ENCODE measurements at places on chromosomes 6 and 20.
A peak's percentile ranks its signal among the peaks of the same experiment; 100 is the strongest.

DNA sequence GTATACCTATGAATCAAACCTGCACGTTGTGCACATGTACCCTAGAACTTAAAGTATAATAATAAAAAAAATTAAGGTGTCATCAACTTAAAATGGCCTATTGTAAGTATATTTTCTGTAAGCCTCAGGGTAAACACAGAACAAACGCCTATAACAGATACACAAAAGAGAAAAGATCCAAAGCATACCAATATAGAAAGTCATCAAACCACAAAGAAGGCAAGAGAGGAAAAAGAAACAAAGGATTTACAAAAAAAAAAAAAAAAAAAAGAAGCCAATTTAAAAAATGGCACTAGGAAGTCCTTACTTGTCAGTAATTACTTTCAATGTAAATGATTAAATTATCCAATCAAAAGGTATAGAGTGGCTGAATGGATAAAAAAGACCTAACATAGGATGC is 24.6 kb upstream of the ASF1A start:
- no peak overlapping the region for H3K4me3 ChIP-seq
- H3K36me3 ChIP-seq: no peaks in the 10 kb centered on the region
- peaks cover 16% of the 10 kb centered on the region for H3K4me1 ChIP-seq
- no peaks in the 10 kb centered on the region for H3K27me3 ChIP-seq
- DNase-seq: no peak

- no peaks in the 10 kb centered on the region for H3K4me1 ChIP-seq
- no peak overlapping the region for H3K4me3 ChIP-seq
- no peak for DNase-seq
- H3K36me3 ChIP-seq: no peaks in the 10 kb centered on the region
Measured at GRCh38 chr6:10248378-10248843, 166.5 kb downstream of the TFAP2A start.

DNA sequence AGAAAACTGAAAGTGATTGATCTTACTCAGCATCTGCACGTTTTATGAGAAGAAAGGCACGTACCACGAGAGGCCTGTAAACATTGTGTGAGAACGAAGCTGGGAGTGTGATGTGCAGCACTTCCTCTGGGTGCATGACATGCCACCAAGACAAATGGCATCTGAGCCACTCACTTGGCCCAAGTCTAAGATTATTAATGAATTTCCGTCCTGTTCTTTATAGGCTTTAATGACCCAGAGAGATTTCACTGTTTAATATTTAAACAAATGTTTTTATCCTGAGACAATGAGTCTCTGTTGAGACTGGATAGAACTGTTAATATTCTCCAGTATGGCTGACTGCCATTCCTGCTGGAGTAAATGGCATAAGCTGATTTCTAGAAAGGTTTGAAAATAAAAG is 172.6 kb upstream of the PHACTR1 start:
- DNase-seq: no peak
- no peak overlapping the region for H3K27ac ChIP-seq
- no peaks in the 10 kb centered on the region for H3K36me3 ChIP-seq
- H3K27me3 ChIP-seq: no peaks in the 10 kb centered on the region

- H3K36me3 ChIP-seq: no peaks in the 10 kb centered on the region
- peaks cover 35% of the 10 kb centered on the region for H3K27me3 ChIP-seq
- DNase-seq: no peak
- no peak overlapping the region for H3K27ac ChIP-seq
- H3K4me1 ChIP-seq: peaks cover 3% of the 10 kb centered on the region
- H3K4me3 ChIP-seq: peak overlapping the region; percentile 42
Measured at GRCh38 chr6:150600010-150600300, 270 bp downstream of the PLEKHG1 start.

GRCh38 chr6:121799574-121799973 is 364.1 kb downstream of the GJA1 start:
- no peak overlapping the region for H3K4me3 ChIP-seq
- no peak for DNase-seq
- no peaks in the 10 kb centered on the region for H3K27me3 ChIP-seq
- H3K36me3 ChIP-seq: no peaks in the 10 kb centered on the region

DNA sequence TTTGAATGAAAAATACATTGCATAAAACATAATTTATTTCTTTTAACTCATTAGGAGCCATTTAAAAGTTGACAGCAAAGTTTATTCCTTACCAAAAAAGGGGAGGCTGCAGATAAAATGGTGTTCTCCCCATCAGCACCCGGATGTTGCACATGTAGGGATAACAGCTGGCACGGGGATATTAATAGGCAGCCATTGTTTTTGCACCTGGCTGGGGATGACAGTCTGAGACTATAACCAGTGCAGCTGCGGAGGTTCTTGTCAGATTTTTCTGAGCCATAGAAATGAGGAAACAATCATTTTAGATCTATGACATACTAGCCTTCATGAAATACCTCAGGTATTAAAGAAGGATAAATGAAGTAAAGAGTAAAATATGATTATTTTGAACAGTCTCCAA is 20.1 kb upstream of the HECA start:
- H3K4me3 ChIP-seq: no peak overlapping the region
- H3K4me1 ChIP-seq: no peaks in the 10 kb centered on the region
- H3K36me3 ChIP-seq: no peaks in the 10 kb centered on the region

DNA sequence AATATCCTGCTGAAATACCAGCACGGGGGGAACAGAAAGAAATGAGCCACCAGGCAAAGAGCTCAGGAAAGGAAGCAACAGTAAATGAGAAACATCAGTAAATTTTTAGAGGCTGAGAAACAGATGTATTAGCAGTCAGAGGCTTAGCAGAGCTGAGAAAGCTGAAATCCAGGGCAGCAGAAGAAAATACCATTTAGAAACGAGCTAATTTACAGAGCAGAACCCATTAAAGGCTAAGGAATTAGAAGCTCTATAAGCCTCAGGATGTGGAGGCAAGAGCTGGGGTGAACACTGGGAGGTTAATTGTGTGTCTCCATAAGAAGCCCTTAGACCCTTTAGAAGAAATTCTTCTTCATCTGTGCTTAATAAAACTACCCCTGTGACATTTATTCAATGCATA is 178.6 kb upstream of the RGS17 start:
- DNase-seq: no peak
- H3K27me3 ChIP-seq: no peaks in the 10 kb centered on the region
- H3K4me1 ChIP-seq: no peaks in the 10 kb centered on the region
- no peak overlapping the region for H3K27ac ChIP-seq
- H3K36me3 ChIP-seq: no peaks in the 10 kb centered on the region

DNA sequence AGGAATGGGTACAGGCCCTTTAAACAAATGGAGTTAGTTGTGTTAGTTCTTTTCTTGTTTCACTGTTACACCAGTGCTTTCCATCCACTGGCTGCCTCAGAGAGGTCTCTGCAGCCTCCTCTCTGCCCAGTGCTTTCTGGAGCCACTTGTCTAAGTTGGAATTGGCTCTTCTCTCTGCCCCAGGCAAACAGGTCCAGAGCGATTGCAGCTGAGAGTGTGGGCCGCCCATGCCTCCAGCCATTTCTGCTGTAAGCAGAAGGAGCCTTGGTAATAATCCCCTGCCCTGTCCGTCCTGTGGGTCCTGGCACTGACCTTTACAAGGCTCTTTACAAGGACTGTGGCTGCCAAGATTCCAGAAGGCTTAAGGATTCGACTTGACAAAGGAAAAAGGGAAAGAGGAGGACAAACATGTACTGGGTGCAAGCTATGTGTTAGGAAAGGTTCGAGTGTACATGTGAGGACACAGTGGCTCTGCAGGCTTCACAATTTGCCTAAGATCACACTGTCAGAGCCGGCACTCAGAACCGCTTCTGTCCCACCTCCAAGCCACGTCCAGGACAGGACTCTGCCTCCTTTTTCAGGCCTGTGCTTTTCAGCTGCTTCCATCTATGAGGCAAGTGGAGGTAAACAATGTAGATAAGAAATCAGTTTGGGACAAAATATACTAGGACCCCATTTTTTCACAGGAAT is 88.5 kb downstream of the POPDC3 start:
- H3K27ac ChIP-seq: no peak overlapping the region
- no peak for DNase-seq
- H3K4me1 ChIP-seq: 0 out of 2 replicates have a peak, but pooled peaks cover 2% of the 10 kb centered on the region
- H3K4me3 ChIP-seq: no peak overlapping the region
- H3K36me3 ChIP-seq: no peaks in the 10 kb centered on the region

- no peaks in the 10 kb centered on the region for H3K36me3 ChIP-seq
- no peak overlapping the region for H3K4me3 ChIP-seq
- no peaks in the 10 kb centered on the region for H3K4me1 ChIP-seq
- H3K27me3 ChIP-seq: no peaks in the 10 kb centered on the region
- DNase-seq: no peak
- H3K27ac ChIP-seq: no peak overlapping the region
Measured at GRCh38 chr20:22720206-22720605, 135.8 kb upstream of the FOXA2 start.

DNA sequence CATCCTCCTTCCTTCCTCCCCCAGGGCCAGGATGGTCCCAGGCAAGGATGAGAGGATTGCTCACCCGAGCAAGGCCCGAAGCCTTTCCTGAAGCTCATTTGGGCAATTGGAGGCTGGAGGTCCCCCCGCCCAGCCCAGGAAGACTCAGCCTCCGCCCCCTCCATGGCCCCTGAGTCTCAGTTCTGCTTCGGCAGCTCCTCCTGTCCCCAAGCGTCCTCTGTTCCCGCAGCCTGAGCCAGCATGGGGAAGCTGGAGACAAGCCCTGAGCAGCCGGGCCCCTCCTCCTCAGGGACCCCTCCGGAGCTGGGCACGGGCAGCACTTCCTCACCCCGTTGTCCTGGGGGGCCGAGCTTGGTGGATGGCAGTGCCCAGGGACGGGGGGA is 26.0 kb downstream of the SLC17A9 start:
- H3K36me3 ChIP-seq: no peaks in the 10 kb centered on the region
- DNase-seq: no peak
- H3K27me3 ChIP-seq: no peaks in the 10 kb centered on the region
- peaks cover 3% of the 10 kb centered on the region for H3K4me1 ChIP-seq

GRCh38 chr20:50292591-50293283 is 102.1 kb downstream of the CEBPB start:
- H3K27me3 ChIP-seq: no peaks in the 10 kb centered on the region
- peak overlapping the region; percentile 75 for H3K27ac ChIP-seq
- H3K4me1 ChIP-seq: peaks cover 16% of the 10 kb centered on the region
- no peak for DNase-seq

GRCh38 chr6:15364401-15365037 is 118.7 kb downstream of the JARID2 start:
- no peaks in the 10 kb centered on the region for H3K36me3 ChIP-seq
- DNase-seq: no peak
- no peak overlapping the region for H3K27ac ChIP-seq
- H3K4me1 ChIP-seq: no peaks in the 10 kb centered on the region
- no peak overlapping the region for H3K4me3 ChIP-seq

DNA sequence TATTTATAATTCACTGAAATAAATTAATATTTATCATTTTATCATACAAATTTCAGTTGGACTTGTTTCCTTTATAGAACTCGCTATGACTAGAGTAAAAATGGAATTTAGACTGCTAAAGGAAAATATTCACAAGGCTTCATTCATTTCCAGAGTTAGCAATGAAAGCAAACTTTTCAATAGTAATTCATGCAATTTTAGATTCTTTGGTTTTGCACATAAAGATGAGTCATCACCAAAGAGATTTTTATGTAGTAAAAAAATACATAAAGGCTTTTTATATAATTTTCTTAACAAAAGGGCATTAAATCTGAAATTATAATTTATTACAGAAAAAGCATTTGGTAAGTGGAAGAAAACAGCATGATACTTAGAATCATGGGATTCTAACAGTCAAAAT is 37.2 kb upstream of the STXBP5 start:
- no peaks in the 10 kb centered on the region for H3K27me3 ChIP-seq
- no peak overlapping the region for H3K27ac ChIP-seq
- DNase-seq: no peak
- no peaks in the 10 kb centered on the region for H3K36me3 ChIP-seq
- H3K4me1 ChIP-seq: no peaks in the 10 kb centered on the region
- H3K4me3 ChIP-seq: no peak overlapping the region

DNA sequence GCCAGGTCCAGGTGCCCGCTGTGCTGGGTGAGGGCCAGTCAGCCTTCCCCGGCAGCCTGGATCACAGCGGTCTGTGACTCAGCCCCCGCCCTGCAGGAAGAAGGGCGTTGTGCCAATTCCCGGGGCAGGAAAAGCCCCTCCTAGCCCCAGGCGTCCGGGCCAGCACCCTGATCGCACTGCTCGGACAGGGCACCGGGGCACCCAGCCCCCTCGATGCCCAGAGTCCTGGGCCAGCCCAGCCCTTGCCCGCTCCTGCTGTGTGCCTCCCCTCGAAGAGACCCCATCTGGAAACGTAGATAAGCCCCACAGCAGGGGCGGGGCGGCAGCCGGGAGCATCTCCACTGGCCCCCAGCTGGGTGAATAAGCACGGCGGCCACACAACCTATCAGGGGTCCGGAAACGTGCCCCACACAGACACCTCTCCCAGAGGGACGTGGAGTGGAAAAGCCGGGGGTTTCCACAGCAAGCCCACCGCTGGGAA is 9.9 kb downstream of the LAMA5 start:
- no peak for DNase-seq
- no peaks in the 10 kb centered on the region for H3K36me3 ChIP-seq
- peak overlapping the region; percentile 93 for H3K27ac ChIP-seq
- no peaks in the 10 kb centered on the region for H3K27me3 ChIP-seq
- no peak overlapping the region for H3K4me3 ChIP-seq
- peaks cover 92% of the 10 kb centered on the region for H3K4me1 ChIP-seq

GRCh38 chr20:37533154-37533715 is 5.6 kb upstream of the BLCAP start:
- no peak overlapping the region for H3K27ac ChIP-seq
- H3K4me1 ChIP-seq: peaks cover 4% of the 10 kb centered on the region
- no peaks in the 10 kb centered on the region for H3K27me3 ChIP-seq

GRCh38 chr20:23161244-23161891 is 75.2 kb upstream of the CD93 start:
- H3K4me1 ChIP-seq: no peaks in the 10 kb centered on the region
- no peak overlapping the region for H3K4me3 ChIP-seq
- H3K36me3 ChIP-seq: no peaks in the 10 kb centered on the region
- H3K27ac ChIP-seq: no peak overlapping the region
- no peaks in the 10 kb centered on the region for H3K27me3 ChIP-seq

GRCh38 chr20:59406446-59406845 is 106.0 kb downstream of the EDN3 start:
- no peaks in the 10 kb centered on the region for H3K36me3 ChIP-seq
- H3K4me1 ChIP-seq: peaks cover 2% of the 10 kb centered on the region
- no peak overlapping the region for H3K27ac ChIP-seq
- no peak overlapping the region for H3K4me3 ChIP-seq

- DNase-seq: no peak
- peaks cover 34% of the 10 kb centered on the region for H3K36me3 ChIP-seq
- no peaks in the 10 kb centered on the region for H3K4me1 ChIP-seq
- no peaks in the 10 kb centered on the region for H3K27me3 ChIP-seq
- no peak overlapping the region for H3K4me3 ChIP-seq
- no peak overlapping the region for H3K27ac ChIP-seq
Measured at GRCh38 chr6:116579143-116579542, 7.8 kb downstream of the RWDD1 start.

GRCh38 chr6:127343809-127344659 is 625 bp upstream of the ECHDC1 start:
- peaks cover 3% of the 10 kb centered on the region for H3K36me3 ChIP-seq
- H3K27ac ChIP-seq: peak overlapping the region; percentile 99
- DNase-seq: no peak
- H3K27me3 ChIP-seq: no peaks in the 10 kb centered on the region
- H3K4me1 ChIP-seq: peaks cover 45% of the 10 kb centered on the region

- no peak overlapping the region for H3K27ac ChIP-seq
- no peaks in the 10 kb centered on the region for H3K27me3 ChIP-seq
- peaks cover 6% of the 10 kb centered on the region for H3K4me1 ChIP-seq
- H3K36me3 ChIP-seq: peaks cover 2% of the 10 kb centered on the region
- no peak for DNase-seq
- H3K4me3 ChIP-seq: no peak overlapping the region
Measured at GRCh38 chr6:157139054-157139708, 184.1 kb downstream of the TMEM242 start.
